ENCODE measurements at places on chromosomes 2 and 18.

DNA sequence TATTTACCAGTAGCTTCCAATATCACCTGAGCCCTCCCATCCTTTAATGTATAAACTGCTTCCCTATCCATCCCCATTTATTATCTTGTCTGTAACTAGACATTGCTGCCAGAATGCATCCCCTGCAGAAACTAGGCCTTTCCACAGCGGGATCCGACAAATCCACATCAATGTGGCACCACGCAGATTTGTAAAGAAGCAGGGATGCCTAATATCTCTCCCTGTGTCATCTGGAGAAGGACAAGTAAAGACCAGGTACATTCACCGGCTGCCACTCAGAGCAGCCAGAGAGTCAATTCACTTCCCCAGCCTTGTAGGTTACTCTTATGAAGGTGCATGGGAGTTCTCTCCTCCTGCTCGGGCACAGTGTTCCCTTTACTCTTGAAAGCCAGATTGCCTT lies 98.8 kb upstream of the MAP3K20 start:
- DNase-seq, result no peak

GRCh38 chr2:239500574-239501550 lies 100.0 kb upstream of the HDAC4 start:
- no peak for DNase-seq

DNA sequence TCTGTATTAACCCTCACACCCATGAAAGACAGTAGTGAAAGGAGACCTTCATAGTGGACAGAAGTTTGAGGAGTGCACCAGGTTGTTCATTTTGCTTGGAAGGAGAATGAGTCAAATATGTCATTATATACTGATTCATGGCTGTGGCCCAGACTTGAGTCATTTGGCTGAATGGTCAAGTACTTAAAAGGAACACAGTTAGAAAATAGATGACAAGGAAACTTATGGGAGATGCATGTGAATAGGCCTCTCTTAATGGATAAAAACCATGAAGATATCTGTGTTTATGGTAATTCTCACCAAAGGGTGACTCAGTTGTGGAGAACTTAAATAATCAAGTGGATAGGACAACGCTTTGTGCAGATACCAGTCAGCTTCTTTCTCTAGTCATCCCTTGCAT lies 524.7 kb upstream of the CNTNAP5 start:
- no peak for DNase-seq

DNA sequence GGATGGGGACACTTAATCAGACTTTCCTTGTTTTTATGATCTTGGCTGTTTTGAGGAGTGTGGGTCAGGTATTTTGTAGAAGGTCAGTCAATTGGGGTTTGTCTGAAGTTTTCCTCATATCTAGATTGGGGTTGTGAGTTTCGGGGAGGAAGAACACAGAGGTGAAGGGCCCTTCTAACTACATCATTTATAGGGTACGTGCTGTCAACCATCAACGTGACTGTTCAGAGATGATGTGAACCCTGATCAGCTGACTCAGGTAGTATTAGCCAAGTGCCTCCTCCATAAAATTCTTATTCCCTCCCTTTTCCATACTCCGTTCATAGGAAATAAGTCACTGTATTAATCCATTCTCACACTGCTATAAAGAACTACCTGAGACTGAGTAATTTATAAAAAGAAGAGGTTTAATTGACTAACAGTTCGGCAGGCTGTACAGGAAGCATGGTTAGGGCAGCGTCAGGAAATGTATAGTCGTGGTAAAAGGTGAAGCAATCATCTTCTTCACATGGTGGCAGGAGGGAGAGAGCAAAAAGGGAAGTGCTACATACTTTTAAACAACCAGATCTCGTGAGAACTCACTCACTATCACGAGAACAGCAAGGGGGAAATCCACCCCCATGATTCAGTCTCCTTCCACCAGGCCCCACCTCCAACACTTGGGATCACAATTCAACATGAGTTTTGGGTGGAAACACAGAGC lies 547.1 kb upstream of the LINC00305 start:
- no peak for DNase-seq

DNA sequence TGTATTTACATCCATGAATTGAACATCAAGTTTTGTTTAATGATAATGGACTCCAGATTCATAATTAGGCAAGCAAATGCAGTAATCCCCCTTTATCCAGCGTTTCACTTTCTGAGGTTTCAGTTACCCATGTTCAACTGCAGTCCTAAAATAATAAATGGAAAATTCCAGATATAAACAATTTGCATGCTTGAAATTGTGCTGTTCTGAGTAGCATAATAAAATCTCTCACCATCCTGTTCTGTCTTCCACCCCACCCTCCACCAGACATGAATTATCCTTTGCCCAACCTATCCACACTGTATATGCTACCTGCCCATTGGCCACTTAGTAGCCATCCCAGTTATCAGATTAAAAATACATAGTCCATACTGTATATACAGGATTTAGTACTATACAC lies 224.5 kb upstream of the CHAC2 start:
- DNase-seq, result no peak

DNA sequence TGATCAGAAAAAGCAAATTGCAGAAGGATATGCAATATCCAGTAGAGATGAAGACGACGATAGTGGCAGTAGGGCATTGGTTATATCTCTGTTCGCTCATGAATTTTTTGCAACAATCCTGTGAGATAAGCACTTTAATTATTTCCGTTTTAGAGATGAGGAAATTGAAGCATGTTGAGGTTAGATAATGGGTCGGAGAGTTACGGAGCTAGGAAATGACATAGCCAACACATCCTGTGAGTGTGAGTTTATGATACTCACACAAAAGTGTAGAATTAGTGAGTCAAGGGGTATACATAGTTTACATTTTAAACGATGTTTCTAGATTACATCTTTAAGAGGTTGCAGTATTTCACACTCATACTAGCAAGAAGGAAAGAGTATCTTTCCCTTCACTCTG lies 123.1 kb upstream of the ARL4C start:
- no peak for DNase-seq

DNA sequence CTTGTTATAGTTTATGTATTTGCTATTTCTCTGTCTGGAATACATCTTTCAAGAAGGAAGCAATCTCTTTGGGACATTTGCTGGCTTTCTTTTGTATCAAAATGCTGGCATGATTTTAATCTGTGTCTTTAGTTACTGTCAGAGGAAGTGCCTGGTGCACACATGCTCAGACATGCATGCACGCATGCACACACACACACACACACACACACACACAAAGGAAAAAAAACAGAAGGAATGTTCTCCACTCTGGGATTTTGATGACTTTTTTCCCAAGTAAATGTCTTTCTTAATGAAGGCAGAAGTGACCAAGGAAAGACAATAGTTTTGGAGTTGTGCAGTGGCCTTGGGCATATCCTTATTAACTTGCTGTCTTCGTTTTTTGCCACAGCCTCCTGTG lies 6.7 kb downstream of the GNAL start:
- no peak for DNase-seq

- DNase-seq, result peak; percentile 25
These were observed 69.9 kb upstream of the DLX2 start for GRCh38 chr2:172172513-172173173.

GRCh38 chr2:54403512-54404238 lies 52.5 kb upstream of the SPTBN1 start:
- DNase-seq, result no peak

DNA sequence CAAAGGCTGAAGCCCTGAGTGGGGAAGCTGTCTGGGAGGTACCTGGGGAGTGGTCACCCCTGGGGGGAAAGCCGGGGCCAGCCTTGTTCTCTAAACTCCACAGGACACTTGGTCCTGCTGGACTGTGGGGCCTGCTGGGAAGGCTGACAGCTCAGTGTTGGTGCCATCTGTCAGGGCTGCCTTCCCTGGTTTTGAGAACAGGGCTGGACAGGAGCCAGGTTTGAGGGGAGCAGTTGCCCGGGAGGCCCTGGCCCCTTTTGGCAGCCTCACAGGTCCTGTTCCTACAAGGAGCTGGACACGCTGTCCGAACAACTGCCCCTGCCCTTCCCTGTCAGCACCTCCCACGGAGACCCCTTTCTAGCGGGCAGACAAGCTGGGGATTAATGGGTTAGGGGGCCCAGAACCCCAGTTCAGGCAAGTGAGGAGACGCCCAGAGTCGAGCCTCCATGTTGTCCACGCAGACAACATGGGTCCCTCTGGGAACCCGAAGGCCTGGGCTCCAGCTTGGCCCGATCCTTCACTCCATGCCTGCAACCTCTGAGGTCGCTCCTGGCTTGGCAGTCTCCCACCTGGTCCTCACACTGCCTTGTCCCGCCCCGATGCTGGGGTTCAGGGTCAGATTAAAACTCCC lies 40.8 kb downstream of the ATOH8 start:
- DNase-seq, result peak; percentile 50

GRCh38 chr2:127510073-127510472 lies 16.2 kb downstream of the IWS1 start:
- DNase-seq, result no peak

DNA sequence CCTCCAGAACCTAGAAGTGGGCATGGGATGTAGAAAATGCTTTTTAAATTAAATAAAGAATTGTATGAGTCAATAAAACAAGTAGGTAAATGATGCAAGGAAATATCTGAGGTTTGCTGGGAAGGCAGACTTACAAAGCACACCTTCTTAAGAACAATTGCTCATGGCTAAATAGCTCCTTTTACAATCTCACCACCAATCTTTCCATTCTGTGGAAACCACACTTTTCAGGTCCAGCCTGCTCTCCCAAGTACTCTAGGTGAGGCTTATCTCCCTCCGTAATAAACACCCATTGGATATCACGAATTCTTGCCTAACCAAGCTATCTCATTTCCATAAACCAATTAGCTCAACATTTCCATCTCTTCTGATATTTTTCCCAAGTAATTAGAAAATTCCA lies 91.5 kb upstream of the SLC8A1 start:
- no peak for DNase-seq

All from hippocampal formation (tissue), 2 donors.